ENCODE measurements at places on chromosomes 7 and 10.

GRCh38 chr7:159098424-159098786, 46.3 kb downstream of the VIPR2 start:
- DNase-seq = no peak

DNA sequence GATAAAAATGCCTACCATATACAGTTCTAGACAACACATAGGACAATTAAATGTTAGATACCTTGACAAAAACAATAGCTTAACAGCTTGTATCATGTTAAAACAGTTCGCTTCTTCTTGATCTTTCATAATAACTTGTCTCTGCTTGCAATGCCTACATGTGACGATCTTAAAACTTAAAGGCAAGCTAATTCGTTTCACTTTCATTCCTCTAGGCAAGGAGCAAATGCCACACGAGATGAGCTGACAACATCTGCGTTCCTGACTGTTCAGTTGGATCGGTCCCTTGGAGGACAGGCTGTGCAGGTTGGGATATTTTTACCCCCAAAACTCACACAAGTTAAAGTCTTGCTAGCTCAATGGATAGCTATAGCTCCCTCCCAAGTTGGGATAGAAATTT, 51.6 kb upstream of the ARL4A start:
- no peak for DNase-seq

GRCh38 chr10:77669892-77670291, 32.3 kb upstream of the KCNMA1 start:
- no peak for DNase-seq

GRCh38 chr10:126659750-126660149, 10.7 kb downstream of the C10orf90 start:
- no peak for DNase-seq

- no peak for DNase-seq
Measured at GRCh38 chr10:123561141-123561440, 105.1 kb upstream of the GPR26 start.

DNA sequence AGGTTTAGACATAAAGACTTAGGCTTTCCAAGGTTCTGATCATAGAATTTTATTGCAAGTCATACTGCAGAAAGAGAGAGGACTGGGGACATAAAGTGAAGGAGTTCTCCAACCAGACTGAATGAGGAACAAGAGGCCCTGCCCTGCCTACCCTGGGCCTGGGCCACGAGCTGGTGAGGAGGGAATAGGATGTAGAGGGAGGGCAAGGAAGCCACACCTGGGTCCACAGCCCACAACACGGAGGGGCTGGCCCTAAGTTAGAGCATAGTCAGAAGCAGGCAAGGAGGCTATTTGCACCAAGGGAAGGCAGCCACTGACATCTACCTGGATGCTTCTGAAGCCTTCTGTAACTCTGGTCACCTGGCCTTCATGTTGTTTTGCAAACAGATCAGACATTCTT, 82.2 kb upstream of the CXCL12 start:
- no peak for DNase-seq

DNA sequence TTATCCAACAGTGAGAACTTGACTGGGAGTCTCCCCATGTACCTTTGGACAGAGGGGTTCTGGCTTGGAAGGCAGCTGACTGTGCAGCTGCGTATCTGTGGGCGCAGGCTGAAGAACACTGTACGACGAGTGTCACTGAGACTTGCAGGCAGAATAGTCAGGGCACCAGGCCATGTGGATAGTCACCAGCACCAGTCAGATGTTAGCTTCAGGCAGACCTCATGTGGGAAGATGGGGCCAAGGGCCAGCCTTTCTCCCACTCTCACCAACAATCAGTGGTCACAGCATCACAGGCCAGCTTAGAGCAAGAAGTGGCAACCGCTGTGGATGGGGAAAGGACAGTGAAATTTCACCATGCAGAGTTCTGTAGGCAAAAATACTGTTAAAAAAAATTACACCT, 43.4 kb upstream of the GJD4 start:
- DNase-seq = no peak

- peak; percentile 37 for DNase-seq
Measured at GRCh38 chr7:137999496-138000080, 2.3 kb downstream of the CREB3L2 start.

- no peak for DNase-seq
Measured at GRCh38 chr7:137695494-137695893, 151.3 kb downstream of the DGKI start.

GRCh38 chr7:113175525-113176104, 57.3 kb upstream of the SMIM30 start:
- no peak for DNase-seq

DNA sequence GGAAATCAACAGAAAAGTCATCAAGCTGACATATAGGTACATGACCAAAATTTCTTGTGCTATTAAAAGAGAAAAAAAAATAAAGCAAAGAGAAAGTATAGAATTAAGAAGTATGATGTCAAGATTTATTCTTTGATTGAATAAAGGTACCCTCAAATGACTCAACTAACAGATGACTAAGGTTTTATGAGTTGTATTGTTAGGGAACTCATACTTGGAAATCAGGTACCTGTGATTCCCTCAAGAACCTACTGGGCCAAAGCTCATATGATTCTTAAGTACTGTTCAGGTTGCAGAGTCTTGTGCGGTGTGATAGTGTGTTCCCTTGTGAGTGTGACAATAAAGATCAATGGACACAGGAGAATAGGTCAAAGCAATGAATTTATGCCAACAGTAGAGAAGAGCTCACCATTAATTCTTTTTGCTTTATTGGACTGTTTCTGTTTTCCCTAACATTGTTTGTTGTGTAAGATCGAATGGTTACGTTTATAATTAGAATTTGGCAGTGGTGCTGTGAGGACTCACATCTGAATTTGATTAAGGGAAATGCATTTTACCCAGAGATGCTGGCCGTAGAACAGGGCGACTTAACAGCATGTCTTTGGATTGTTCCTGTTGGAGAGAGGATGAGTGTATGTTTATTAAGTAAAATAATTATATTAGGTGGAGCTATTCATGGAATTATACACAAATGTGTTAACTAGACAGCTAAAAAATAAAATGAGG, 293.2 kb upstream of the SEMA3D start:
- DNase-seq = peak; percentile 15

GRCh38 chr10:26890956-26891355, 30.2 kb upstream of the ABI1 start:
- peak; percentile 32 for DNase-seq

- DNase-seq = no peak
Measured at GRCh38 chr7:75010036-75010435, 45.5 kb downstream of the CASTOR2 start.

- no peak for DNase-seq
Measured at GRCh38 chr10:131668903-131669302, 231.9 kb upstream of the PPP2R2D start.

- no peak for DNase-seq
Measured at GRCh38 chr10:122546242-122546641, 14.3 kb upstream of the DMBT1 start.

GRCh38 chr7:138008588-138009349, 6.9 kb upstream of the CREB3L2 start:
- peak; percentile 74 for DNase-seq

GRCh38 chr10:123507298-123507697, 158.9 kb upstream of the GPR26 start:
- DNase-seq = no peak

GRCh38 chr7:24392774-24393173, 108.8 kb downstream of the NPY start:
- DNase-seq = no peak

- peak; percentile 8 for DNase-seq
Measured at GRCh38 chr7:34672430-34672829, 14.4 kb downstream of the NPSR1 start.

- no peak for DNase-seq
Measured at GRCh38 chr10:47318706-47319105, 3.5 kb upstream of the GDF2 start.

- DNase-seq = no peak
Measured at GRCh38 chr10:75024971-75025523, 86.4 kb upstream of the SAMD8 start.

GRCh38 chr10:7786430-7786829, 1.4 kb downstream of the KIN start:
- no peak for DNase-seq

DNA sequence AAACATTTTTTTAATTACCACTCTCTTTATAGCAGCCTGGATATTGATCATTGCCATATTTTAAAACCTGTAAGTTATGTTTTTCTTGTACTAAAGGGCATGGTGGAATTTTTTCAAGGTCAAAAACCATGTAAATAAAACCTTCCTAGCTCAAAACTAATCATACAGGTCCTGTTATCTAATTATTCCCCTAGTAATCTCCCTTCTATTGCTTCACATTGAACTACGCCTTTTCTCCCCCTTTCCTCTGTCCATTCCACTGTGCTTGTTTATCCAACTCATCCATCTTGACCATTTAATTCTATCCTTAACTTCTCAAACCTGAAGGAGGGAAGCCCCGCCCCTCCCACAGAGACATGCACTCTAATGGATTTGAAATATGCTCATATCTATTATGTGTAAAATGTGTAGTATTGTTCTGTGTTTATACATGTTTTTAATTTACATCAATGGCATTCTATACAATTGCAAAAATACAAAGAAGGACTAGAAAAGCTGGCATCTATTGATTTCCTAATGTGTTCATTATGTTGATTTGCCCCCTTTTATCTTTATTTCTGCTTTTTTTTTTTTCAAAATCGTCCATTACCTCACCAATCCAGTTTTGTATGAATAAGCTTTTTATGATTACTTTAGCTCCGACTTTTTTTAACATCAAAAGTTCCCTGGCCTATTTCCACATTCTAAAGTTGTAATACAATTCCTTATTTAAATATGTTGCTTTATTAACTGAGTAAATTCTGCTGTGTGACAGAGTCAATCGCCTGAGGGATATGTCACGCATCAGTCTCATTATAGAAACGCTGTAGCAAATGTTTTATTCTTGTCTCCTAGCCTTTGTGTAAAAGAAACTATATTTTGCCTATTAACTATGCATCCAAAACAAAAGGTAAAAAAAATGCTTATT, 61.0 kb downstream of the MET start:
- no peak for DNase-seq

GRCh38 chr7:103856929-103857328, 132.5 kb downstream of the RELN start:
- DNase-seq = no peak

DNA sequence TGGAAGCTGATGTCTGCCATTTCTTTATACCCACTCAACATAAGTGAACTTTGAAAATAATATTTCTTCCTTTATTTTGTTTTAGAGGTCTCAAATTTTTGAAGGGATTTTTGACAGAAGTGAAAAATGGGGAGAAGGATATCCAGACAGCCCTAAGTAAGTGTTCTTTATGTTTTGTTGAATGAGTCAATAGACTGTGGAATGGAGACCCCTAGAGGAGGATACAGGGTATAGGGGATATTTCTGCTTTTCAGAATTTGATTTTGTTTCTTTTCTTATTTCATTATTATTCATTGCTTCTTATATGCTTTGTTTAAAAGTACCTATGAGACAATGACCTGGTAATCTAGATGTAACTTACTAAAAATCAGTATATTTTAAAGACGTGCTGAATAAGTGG, 34.4 kb downstream of the PLEKHA8 start:
- peak; percentile 67 for DNase-seq

GRCh38 chr10:116056445-116057293, 216.3 kb downstream of the GFRA1 start:
- DNase-seq = no peak

GRCh38 chr7:80876894-80877414, 41.9 kb downstream of the SEMA3C start:
- DNase-seq = peak; percentile 60

GRCh38 chr10:130740166-130740565, 571.4 kb downstream of the TCERG1L start:
- DNase-seq = no peak

DNA sequence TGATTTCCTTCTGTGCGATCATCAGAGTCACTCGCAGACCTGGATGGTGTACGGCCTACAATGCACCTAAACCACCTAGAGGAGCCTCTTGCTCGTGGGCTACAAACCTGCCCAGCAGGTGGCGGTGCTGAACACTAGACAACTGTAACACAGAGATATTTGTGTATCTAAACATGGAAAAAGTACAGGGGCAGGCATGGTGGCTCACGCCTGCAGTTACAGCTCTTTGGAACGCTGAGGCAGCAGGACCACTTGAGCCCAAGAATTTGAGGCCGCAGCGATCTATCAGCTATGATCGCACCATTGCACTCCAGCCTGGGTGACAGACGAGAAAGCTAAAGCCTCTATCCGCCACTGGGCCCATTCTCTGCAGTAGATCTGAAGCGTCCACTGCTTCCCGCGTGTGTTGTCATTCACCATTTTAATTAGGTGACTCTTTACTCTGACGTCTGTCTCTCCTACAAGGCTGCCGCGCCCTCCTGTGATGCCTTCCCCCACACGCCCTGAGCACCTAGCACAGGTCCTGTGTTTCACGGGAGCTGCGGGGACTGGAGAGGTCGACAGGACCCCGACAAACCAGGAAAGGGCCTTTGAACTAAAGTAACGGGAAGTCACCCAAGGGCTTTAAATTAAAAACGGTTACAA, 774 bp downstream of the TUBGCP2 start:
- DNase-seq = peak; percentile 55

GRCh38 chr10:16384021-16384420, 52.8 kb upstream of the PTER start:
- no peak for DNase-seq

DNA sequence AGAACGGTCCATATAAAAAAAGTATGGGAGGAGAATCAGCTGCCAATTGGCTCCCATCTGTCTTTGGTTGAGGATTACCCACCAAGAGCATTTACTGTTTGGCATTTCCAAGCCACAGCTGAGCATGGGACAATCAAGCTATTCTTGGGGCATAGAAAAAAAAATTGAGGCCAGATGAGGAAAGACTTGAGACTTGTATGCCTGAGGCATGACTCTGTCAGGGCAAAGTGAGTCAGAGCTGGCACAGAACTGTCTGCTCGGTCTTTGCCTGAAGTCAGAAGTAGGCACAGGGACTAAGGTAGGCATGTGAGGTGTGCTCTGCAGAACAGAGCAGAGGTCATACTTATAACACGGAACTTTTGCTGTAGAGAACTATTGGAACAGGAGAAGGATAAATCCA, 126.5 kb upstream of the CHRM2 start:
- no peak for DNase-seq

- DNase-seq = no peak
Measured at GRCh38 chr10:75646916-75647315, 215.5 kb downstream of the LRMDA start.

- no peak for DNase-seq
Measured at GRCh38 chr10:101972761-101973160, 83.2 kb downstream of the ARMH3 start.

DNA sequence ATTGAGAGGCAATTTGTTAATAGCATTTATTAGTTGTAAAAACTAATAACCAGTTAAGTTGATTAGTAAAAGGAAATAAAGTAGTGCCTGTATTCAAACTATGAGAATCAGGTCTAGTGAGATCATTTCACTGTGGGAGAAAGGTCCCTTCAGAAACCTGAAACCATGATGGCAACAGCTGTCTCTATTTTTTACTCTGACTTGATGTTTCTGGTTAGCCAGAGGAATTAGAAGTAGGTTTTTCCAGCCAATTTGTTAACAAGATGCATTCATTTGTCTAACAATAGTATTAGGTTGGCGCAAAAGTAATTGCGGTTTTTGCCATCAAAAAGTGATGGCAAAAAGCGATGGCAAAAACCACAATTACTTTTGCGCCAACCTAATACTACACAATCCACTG, 272.2 kb upstream of the YAE1 start:
- no peak for DNase-seq
